ENCODE measurements at places on chromosomes 11 and 22.
A peak's percentile ranks its signal among the peaks of the same experiment; 100 is the strongest.

DNA sequence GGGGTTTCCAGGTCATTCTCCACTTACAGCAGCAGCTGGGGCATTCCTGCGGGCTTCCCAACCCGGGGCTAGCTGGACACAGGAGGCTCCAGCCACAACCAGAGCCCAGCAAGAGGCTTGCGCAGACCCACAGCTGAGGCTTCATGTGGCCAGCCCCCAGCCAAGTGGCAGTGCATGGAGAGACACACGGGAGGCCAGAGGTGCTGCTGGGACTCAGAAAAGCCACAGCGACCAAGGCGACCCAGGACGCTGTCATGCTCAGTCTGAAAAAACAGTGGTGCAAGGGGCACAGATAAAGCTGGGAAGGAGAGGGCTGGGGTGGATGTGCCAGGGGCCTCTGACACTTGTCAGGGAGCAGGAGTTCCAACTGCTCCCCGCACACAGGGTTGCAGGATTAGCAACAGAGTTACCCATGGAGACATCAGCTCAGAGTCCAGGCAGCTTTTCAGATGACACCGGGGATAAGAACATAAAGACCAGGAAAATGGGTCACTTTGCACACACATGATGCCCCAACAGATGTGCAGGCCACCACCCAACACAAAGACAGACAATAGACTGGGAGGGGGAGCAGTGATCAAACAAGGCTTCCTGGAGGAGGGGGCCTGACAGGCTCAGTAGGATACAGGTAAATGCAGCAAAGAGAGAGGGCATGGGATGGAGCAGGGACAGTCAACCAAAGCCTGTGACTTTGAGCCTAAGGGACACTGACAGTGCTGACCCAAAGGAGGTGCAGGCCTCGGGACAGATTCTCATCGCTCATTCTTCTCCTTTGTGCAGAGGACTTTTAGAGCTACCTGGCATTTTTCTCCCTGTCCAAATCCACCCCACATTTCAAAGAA, 6.9 kb upstream of the NEAT1 start:
- DNase-seq, result no peak

- DNase-seq, result no peak
These were observed 713.5 kb upstream of the API5 start for GRCh38 chr11:42598341-42598740.

DNA sequence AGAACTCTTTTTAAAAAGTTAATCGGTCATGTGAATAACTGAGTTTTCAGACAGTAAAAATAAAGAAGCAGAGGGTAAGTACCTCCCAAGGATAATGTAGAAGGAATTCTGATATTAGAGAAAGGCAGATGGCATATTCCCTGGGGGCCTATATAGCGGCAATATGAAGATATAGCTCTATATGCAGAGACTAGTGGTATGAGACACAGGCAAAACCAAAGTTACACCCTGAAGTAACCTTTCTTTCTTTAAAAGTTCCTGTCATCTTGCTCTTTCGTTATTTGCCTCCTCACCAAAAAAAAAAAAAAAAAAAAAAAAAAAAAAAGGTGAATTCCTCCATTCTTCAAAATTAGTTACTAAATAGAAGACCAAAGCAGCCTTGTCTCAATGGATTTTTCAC, 76.2 kb upstream of the ARHGAP32 start:
- no peak for DNase-seq

DNA sequence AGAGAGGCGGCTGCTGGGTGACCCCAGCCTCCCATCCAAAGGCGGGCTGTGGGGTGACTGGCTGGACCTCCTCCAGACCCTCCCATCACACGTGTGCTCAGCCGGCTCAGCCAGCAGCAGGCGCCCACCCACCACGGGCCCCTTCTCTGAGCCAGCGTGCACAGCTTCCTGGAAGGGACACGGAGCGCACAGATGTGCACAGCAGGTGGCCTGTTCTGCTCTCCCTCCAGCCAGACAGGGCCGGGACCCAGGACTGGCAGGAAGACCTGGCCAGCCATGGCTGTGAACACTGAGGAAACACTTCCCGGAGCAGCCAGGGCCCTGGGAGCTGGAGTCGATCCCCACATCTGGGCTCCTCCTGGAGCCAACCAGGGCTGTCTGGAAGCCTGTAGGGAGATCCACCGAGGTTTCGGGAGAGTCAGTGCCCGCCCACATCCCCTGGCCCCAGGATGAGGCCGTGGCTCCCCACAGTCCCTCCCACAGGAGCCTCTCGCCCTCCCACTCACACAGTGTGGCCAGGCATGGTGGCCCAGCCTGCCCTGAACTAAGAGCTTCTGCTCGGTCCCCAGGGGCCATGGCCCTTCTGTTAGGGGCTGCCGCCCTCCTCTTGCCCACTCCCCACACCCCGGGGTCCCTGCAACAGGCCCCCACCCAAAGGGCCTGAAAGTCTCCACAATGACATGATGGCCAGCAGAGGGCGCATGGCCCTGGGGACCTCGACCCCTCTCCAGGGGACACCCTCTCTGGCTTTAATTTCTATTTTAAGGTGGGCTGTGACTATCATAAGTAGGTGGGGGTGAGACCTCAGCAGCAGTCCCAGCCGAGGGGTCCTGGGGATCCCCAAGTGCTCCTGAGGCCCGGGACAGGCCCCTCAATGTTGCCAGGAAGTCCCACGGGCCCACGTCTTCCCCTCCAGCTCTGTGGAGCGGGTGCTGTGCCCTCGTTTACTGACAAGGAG, 90.6 kb upstream of the FGF3 start:
- no peak for DNase-seq

DNA sequence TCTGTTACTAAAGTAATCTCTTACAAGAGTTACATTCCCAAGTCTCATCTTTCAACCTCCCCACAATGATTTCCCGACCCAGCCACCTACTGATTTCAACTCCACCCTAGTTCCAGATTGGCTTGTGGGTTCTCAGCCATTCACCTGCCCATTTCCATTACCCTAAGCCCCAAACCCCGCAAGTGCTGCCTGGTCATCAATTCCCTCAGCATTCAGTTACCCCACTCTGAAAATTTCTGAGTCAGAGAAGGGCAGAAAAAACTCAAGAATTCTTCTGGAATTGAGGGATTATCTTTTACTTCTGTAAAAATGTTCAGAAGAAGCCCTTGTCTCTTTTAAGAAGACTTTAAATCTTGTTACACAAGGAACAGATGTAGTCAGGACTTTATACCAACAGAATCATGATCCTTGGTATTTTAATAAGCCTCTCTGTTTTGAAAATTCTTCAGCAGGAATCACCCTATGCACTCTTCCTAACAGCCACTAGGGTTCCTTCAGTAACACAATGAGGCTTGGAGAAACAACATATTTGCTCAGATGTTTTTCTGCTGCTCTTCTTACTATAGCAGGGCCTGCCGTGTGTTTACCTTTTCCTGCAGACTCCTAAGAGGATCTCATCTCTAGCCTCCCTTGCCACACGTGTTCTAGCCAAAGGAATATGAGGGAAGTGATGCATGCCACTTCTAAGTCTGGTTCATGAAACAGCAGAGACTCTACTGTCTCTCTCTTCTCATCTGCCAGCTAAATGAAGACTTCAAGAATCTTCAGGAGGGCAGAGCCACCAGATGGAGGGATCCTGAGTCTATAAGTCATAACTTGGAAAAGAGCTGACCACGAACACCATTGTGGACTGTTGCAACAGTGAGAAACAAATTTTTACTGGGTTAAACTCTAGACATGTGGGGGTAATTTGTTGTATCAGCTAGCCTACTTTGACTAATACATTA, 29.3 kb upstream of the PAMR1 start:
- peak; percentile 50 for DNase-seq

DNA sequence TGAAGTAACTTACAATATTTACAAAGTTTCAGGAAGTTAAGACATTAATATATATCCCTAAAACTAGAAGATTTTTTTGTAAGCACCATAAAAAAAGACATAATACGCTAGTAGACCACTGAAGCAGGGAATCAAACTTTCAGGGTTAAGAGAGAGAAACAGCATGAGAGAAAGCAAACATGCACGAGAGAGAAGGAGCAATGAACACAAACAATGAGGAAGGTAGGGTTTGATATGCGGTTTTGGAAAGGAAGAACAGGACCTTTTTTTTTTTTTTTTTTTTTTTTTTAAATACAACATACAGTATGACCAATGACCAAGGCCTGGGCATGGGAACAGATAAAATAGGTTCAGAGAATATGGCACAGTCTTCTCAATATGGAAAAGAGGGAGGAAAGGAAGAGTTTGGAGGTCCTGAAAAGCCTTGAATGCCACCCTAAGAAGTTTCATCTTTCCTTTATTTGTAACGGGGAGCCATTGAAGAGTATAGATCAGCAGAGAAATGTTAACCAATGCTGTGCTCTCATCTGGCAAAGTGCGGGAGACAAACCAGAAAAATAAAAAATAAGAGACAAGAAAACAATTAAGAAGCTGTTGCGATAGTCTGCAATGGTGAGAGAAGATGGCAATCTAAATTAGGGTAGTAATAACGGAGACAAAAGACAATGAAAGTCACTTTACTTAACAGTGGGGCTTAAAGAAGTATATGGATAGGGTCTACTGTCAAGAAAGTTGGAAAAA, 101.0 kb downstream of the USP35 start:
- DNase-seq, result no peak

GRCh38 chr11:134126217-134126822, 57.4 kb downstream of the JAM3 start:
- DNase-seq, result peak; percentile 91

DNA sequence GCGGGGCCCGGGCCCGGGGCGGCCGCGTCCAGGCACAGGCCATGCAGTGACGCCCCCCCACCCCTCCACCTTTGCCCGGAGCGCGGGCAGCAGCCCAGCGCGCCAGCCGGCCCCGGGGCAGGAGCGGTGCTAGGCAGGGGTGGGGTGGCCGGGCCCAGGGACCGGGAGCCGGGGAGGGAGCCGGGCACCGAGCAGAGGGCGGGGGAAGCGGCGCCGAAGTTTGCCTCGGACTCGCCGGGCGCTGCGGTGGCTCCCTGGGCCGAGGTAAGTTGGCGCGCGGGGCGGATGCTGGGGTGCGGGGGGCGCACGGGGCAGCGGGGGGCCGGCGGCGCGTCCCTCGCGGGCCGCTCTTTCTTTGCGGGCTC, 332 bp downstream of the TEAD1 start:
- no peak for DNase-seq

GRCh38 chr11:79119491-79120284, 321.1 kb downstream of the TENM4 start:
- DNase-seq, result no peak

- no peak for DNase-seq
These were observed 161.8 kb downstream of the SPON1 start for GRCh38 chr11:14124350-14124749.

GRCh38 chr11:86459002-86459385, 84.3 kb downstream of the CCDC81 start:
- DNase-seq, result peak; percentile 51

- no peak for DNase-seq
These were observed 144.6 kb downstream of the LDLRAD3 start for GRCh38 chr11:36088266-36088972.

DNA sequence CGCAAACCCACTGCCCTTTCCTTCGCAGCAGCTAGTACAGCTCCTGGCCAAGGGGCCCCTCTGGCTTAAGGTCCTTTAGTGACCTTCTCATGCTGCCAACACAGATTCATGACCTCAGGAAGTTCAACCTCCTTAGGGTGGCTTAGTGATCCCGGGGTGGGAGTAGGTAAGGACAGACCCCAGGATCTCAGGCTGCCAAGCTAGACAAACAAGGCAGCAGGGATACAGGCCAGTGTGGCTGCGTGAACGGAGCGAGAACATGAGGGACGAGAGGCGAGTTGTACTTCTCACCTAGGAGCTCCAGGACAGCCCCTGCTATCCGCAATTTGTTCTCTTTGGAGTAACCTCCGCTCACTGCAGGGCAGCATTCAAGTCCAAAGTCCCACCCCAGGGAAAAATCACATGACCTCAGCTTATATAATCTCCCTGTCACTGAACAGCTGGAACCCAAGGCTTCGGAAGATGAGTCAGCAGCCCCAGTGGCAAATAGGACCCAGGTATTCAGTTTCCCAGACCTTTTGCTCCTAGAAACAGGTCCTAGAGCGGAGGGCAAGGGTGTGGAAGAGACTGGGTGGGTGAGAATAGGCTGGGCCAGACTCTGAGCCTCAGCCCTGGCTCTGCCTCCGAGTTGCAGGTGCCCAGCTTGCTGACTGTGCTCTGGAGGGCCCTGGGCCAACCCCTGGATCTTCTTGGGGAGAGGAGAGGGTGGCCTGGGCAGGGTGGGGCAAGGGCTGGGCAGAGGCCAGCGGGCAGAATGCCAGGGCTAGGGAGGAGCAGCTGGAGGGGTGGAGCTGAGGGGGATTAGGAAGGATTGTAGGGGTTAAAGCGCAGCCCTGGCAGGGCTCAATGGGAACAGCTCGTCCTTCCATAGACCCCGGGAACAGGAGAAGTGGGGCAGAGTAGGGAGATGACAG, 13.1 kb downstream of the USP2 start:
- DNase-seq, result no peak

GRCh38 chr11:72770799-72771198, 18.6 kb upstream of the ARAP1 start:
- no peak for DNase-seq
